ENCODE measurements at places on chromosomes 11 and 22.

GRCh38 chr22:49568751-49569285 lies 258.9 kb downstream of the BRD1 start:
- DNase-seq: no peak

DNA sequence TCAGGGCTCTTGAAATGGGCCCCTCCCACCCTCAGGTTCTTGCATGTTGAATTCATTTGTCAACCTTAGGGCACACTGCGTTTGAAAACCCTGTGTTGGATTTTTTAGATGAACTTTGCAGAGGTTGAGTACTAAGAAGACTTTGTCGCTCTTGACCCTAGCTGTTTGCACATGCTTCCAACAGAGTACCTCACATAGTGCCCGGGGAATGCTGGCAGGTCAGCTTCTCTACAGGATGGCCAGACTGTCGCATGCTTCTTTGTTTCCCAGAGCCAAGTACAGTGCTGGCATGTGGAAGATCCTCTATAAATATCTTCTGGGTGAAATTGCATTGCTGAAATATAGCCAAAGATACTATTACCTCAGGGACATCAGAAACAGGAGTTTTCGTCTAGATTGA lies 59.9 kb downstream of the FAT3 start:
- no peak for DNase-seq

DNA sequence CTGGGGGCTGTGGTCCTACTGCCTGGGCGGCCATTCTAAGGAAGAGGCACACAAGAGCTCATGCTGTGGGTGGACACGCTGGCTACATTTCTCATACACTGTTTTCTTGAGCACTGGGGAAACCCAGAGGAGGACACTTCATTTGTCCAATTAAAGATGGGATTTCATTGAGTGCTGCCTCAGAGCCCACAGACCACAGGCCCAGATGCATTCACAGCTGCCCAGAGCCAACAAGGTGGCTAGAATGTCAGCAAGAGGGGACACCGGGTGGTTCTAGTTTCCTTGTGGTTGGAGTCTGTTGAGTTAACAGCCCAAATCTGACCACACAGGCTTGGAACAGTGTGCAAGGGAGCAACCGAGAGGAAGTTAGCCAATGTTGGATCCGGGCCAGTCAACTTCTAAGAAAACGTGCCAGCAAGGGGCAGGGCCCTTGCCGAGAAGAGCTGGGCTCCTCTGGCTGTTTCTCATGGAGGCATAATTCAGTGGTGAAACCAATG lies 35.0 kb upstream of the SORL1 start:
- no peak for DNase-seq

GRCh38 chr11:16795146-16795545 lies 56.7 kb downstream of the C11orf58 start:
- no peak for DNase-seq

GRCh38 chr22:47333625-47334024 lies 571.2 kb downstream of the TBC1D22A start:
- no peak for DNase-seq

GRCh38 chr11:34454308-34455032 lies 15.7 kb downstream of the CAT start:
- DNase-seq: no peak
